T-cell (primary cell): ENCODE measurements at places on chromosomes 13 and 19. TPM values are rescaled to one million over a fixed set of nuclear protein-coding genes. Genes with fewer than 3 reads are reported as not detected.

The CBY2 gene
- 0.22 TPM for total RNA-seq

- no peak for DNase-seq
- H3K4me3 ChIP-seq: no peak overlapping the region
- H3K27me3 ChIP-seq: no peaks in the 10 kb centered on the region
- no peaks in the 10 kb centered on the region for H3K4me1 ChIP-seq
These were observed 26.1 kb upstream of the EID2 start for GRCh38 chr19:39566064-39566463.

- no peaks in the 10 kb centered on the region for H3K4me1 ChIP-seq
- H3K4me3 ChIP-seq: no peak overlapping the region
- H3K27ac ChIP-seq: no peak overlapping the region
These were observed 385.4 kb upstream of the SLC10A2 start for GRCh38 chr13:103451656-103452055.

The AP1M2 gene
- 0.30 TPM for total RNA-seq

The MBD3L3 gene
- total RNA-seq: not detected

The PNMA8B gene
- total RNA-seq: 0.44 TPM

- no peaks in the 10 kb centered on the region for H3K36me3 ChIP-seq
- no peak overlapping the region for H3K4me3 ChIP-seq
- H3K27me3 ChIP-seq: peaks cover 4% of the 10 kb centered on the region
- no peaks in the 10 kb centered on the region for H3K4me1 ChIP-seq
These were observed 29.3 kb downstream of the MTUS2 start for GRCh38 chr13:28849441-28849840.

DNA sequence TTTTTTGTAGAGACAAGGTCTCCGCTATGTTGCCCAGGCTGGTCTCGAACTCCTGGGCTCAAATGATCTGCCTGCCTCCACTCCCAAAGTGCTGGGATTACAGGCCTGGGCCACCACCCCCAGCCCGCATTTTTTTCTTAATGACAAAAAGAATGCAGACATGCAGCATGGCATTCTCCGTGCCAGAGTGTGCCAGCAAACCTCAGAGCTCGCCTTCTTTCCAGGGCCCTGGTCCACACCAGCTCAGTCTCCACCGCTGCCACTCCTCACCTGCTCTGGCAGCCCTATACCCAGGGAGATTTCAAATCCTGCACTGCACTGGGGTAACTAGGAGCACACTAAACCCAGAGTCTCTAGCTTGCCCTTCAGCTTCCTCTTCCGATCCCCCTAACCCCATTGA lies 41.7 kb downstream of the ZIC5 start:
- DNase-seq: no peak
- no peaks in the 10 kb centered on the region for H3K27me3 ChIP-seq
- H3K4me1 ChIP-seq: no peaks in the 10 kb centered on the region
- H3K4me3 ChIP-seq: no peak overlapping the region
- H3K27ac ChIP-seq: no peak overlapping the region
- H3K36me3 ChIP-seq: no peaks in the 10 kb centered on the region

DNA sequence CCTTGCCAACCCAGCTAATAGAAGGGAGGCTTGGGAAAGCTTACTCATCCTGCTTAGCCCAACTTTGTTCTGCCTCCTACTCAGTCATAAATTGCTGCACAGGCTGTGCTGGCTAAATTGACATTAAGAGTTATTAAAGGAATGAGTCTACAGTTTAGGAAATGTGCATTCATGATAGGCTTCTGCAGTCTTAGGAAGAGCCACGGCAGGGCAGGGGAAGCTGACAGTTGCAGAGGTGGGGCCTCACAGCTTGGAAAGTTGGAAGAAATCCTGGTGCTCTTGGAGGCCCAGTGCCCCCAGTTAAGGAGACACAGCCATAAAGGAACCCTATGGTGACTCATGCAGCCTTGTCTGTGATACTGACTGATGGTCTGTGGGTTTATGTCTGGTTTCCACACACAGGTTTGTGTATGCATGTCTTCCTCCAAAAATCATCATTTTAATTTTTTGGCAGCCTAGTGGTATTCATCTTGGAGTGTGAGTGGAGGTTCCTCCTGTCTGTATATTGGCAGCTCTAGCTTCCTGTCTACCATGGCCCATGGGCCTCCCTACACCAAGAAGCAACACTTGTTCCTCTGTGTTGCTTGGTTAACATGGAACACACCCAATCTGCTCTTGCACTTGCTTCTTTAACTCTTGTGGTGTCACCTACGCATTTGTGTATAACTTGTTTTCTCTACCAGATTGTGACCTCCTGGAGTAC lies 135.0 kb upstream of the KL start:
- no peaks in the 10 kb centered on the region for H3K27me3 ChIP-seq
- H3K36me3 ChIP-seq: no peaks in the 10 kb centered on the region
- no peaks in the 10 kb centered on the region for H3K4me1 ChIP-seq
- no peak overlapping the region for H3K27ac ChIP-seq

The ZNF90 gene
- 3.7 TPM for total RNA-seq

GRCh38 chr19:31350033-31350692 lies 927 bp upstream of the TSHZ3 start:
- peaks cover 67% of the 10 kb centered on the region for H3K27me3 ChIP-seq
- H3K4me3 ChIP-seq: peak overlapping the region; percentile 38
- no peak for DNase-seq
- peaks cover 10% of the 10 kb centered on the region for H3K4me1 ChIP-seq
- H3K27ac ChIP-seq: no peak overlapping the region
- no peaks in the 10 kb centered on the region for H3K36me3 ChIP-seq

- H3K4me3 ChIP-seq: no peak overlapping the region
- H3K4me1 ChIP-seq: peaks cover 14% of the 10 kb centered on the region
- peaks cover 3% of the 10 kb centered on the region for H3K36me3 ChIP-seq
- DNase-seq: no peak
- no peaks in the 10 kb centered on the region for H3K27me3 ChIP-seq
These were observed 4.2 kb downstream of the GATAD2A start for GRCh38 chr19:19409631-19410030.

DNA sequence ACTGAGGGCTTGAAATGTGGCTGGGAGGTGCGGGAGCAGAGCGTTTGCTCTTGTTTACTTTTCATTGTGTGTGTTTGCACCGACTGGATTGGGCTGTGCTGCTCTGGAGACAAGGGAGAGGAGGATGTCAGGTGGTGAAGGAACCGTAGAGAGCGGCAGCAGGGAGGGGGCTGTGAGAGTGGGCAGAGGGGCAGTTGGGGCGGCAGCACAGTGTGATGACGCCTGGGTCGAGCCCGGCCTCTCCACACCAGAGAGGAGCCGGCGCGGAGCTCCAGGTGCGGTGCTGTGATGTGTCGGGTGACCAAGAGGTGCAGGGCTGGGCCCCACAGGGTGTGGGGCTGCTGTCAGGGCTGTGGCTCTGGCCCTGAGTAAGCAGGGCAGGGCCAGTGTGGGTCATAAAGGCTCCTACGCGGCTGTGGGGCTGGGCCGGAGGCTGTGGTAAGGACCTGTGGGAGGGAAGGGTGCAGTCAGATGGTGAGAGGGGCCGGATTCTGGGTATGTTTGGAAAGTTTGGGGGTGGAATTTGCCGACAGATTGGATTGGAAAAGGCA lies 10.5 kb downstream of the NAXD start:
- H3K4me3 ChIP-seq: no peak overlapping the region
- no peaks in the 10 kb centered on the region for H3K27me3 ChIP-seq
- H3K4me1 ChIP-seq: no peaks in the 10 kb centered on the region
- DNase-seq: no peak
- peaks cover 48% of the 10 kb centered on the region for H3K36me3 ChIP-seq

GRCh38 chr13:43979492-43979891 lies 99.8 kb downstream of the LACC1 start:
- H3K36me3 ChIP-seq: no peaks in the 10 kb centered on the region
- no peaks in the 10 kb centered on the region for H3K4me1 ChIP-seq
- H3K27ac ChIP-seq: no peak overlapping the region
- no peak overlapping the region for H3K4me3 ChIP-seq
- H3K27me3 ChIP-seq: no peaks in the 10 kb centered on the region

The ZNF382 gene
- 21.8 TPM for total RNA-seq

The S1PR2 gene
- total RNA-seq: 6.2 TPM

- H3K27me3 ChIP-seq: no peaks in the 10 kb centered on the region
- peaks cover 10% of the 10 kb centered on the region for H3K4me1 ChIP-seq
- H3K36me3 ChIP-seq: no peaks in the 10 kb centered on the region
These were observed 20.8 kb downstream of the NOVA2 start for GRCh38 chr19:45952686-45953505.

GRCh38 chr13:39879286-39880035 lies 224.0 kb downstream of the COG6 start:
- no peak overlapping the region for H3K27ac ChIP-seq
- H3K4me1 ChIP-seq: no peaks in the 10 kb centered on the region
- no peaks in the 10 kb centered on the region for H3K36me3 ChIP-seq
- H3K27me3 ChIP-seq: no peaks in the 10 kb centered on the region
- no peak for DNase-seq

The ZNF835 gene
- total RNA-seq: 4.0 TPM

- no peak overlapping the region for H3K27ac ChIP-seq
- DNase-seq: no peak
These were observed 32.7 kb upstream of the MATK start for GRCh38 chr19:3818918-3819317.

DNA sequence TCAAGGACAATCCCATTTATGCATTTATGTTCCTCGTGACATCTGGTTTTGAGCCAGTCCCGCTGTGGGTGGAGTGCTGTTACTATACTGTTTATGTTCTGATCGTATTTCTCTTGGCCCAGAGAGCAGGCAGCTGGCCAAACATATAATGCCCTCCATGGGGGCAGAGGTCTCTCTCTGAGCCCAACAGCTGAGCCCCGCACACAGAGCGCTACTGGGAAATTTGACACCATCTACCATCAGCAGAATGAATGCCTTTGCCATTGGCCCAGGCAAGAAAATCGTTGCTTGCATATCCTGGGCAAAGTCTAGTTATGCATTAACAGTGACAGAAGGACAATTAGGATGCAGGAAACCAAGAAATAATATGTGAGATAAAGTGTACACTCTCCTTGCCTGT lies 126.8 kb upstream of the CACNA1A start:
- H3K27me3 ChIP-seq: peaks cover 20% of the 10 kb centered on the region
- DNase-seq: no peak
- no peak overlapping the region for H3K27ac ChIP-seq
- H3K4me3 ChIP-seq: no peak overlapping the region
- H3K36me3 ChIP-seq: no peaks in the 10 kb centered on the region

DNA sequence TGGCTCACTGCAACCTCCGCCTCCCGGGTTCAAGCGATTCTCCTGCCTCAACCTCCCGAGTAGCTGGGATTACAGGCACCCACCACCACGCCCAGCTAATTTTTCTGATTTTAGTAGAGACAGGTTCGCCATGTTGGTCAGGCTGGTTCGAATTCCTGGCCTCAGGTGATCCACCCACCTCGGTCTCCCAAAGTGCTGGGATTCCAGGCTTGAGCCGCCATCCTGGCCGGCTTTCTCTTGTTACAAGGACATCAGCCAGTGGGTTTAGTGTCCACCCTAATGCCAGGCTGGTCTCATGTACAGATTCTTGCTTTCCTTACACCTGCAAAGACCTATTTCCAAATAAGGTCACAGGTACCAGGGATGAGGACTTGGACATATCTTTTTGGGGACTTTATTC lies 6.8 kb downstream of the PIK3R2 start:
- H3K36me3 ChIP-seq: peaks cover 20% of the 10 kb centered on the region
- DNase-seq: no peak
- H3K4me1 ChIP-seq: peaks cover 15% of the 10 kb centered on the region
- H3K4me3 ChIP-seq: no peak overlapping the region

The GJB6 gene
- total RNA-seq: 5.2 TPM

The OR7D2 gene
- total RNA-seq: not detected

The IGSF23 gene
- total RNA-seq: not detected

DNA sequence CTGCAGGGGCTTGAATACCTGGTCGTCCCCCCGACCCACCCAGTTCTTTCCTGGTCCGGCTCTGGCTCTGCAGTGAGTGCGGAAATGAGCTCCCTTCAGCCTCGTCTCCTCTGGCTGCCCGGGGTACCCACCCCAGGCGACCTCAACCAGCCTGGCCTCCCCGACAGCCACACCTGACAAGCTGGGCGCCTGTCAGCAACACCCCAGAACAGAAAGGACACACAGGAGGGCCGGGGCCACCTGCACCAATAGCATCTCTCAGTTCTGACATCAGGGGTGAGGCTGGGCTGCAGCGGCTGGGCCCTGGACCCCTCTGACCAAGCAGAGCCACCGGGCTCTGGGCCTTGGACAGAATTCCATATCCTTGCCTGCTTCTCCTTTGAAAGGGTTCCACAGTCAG lies 19.7 kb downstream of the SUGP1 start:
- no peak for DNase-seq
- no peaks in the 10 kb centered on the region for H3K4me1 ChIP-seq
- no peaks in the 10 kb centered on the region for H3K27me3 ChIP-seq
- H3K27ac ChIP-seq: no peak overlapping the region

DNA sequence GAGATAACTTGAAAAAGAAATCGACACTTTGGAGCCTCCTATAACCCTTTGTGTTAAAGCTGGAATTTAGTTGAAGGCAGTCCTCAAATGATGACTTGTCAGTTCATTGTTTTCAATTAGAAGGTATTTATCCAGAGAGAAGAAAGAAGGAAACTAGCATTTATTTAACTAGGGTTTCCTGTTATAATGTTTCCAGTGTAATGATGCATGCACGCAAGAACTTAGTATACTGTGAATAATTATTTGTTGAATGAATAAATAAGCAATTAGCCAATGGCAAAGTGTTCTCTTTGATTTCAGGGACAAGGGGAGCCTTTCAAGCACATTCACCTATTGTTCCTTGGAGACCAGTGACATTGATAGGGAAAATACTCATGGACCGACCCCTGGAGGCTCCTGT lies 307.4 kb downstream of the KLF5 start:
- H3K4me1 ChIP-seq: no peaks in the 10 kb centered on the region
- no peaks in the 10 kb centered on the region for H3K27me3 ChIP-seq
- no peak overlapping the region for H3K27ac ChIP-seq
- no peak for DNase-seq
- no peak overlapping the region for H3K4me3 ChIP-seq
- no peaks in the 10 kb centered on the region for H3K36me3 ChIP-seq

- no peaks in the 10 kb centered on the region for H3K36me3 ChIP-seq
- no peak overlapping the region for H3K4me3 ChIP-seq
- no peaks in the 10 kb centered on the region for H3K27me3 ChIP-seq
- H3K4me1 ChIP-seq: no peaks in the 10 kb centered on the region
- DNase-seq: no peak
These were observed 790.9 kb upstream of the PRR20A start for GRCh38 chr13:56349866-56350265.

The CATSPERD gene
- not detected for total RNA-seq

GRCh38 chr13:26424181-26424580 lies 133.3 kb upstream of the WASF3 start:
- DNase-seq: no peak
- H3K4me3 ChIP-seq: no peak overlapping the region
- H3K4me1 ChIP-seq: no peaks in the 10 kb centered on the region
- H3K27ac ChIP-seq: no peak overlapping the region
- peaks cover 15% of the 10 kb centered on the region for H3K27me3 ChIP-seq
